ENCODE measurements at places on chromosomes 16 and 17.

GRCh38 chr16:84718-85406 is 6.8 kb downstream of the MPG start:
- no peak for DNase-seq

GRCh38 chr17:77229786-77230435 is 89.1 kb downstream of the SEC14L1 start:
- DNase-seq = no peak

- no peak for DNase-seq
These were observed 132.6 kb upstream of the NOL11 start for GRCh38 chr17:67585077-67585602.

DNA sequence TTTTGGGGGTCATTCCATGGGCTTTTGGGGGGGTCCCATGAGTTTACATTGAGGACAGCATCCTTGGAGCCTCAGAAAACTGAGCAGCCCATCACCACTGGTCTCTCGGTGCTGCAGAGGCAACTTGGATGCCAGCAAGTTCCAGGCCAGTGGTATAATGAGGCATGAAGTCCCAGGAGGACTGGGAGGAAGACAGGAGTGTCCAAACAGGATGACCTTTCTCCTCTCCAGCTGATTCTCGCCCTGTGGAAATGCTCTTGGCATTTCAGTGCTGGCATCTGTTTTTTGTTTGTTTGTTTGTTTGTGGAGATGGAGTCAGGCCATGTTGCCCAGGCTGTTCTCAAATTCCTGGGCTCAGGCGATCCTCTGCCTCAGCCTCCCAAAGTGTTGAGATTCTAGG is 347.6 kb downstream of the SNX29 start:
- DNase-seq = no peak

- DNase-seq = no peak
These were observed 41.3 kb upstream of the MNT start for GRCh38 chr17:2442166-2442565.

- no peak for DNase-seq
These were observed 75.4 kb downstream of the ARHGAP17 start for GRCh38 chr16:24939738-24940137.

DNA sequence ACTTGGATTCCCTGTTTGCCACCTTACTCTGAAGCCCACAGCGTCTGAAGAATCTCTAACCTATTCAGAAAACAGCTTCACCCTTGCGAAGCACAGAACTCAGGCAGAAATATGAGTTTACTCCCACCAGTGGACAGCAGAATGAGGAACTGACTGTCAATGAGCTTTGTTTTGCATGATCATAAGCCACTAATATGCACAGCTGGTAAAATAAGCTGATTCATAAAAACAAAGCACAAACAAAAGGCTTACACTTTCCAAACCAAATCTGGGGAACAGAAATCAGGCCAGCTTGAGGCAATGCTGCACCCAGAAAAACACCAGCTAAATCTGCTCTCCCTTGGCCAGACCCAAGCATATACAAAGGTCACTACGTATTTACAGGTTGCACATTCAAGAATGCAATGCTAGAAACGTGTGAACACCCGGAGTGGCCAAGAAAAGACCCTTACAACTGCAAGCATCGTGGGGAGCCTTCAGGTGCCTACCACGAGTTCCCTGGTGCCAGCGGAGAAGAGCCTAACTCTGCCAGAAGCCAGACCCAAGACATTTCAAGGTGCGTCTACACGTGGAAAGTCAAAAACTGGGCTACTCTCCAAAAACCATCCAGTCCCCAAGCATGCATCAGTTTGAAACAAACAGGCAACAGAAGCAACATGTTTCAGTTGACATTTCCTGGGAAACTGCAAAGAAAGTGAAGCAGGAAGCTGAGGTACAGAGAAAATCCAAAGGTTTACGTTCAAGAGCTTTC is 207.1 kb downstream of the ZFHX3 start:
- DNase-seq = no peak

DNA sequence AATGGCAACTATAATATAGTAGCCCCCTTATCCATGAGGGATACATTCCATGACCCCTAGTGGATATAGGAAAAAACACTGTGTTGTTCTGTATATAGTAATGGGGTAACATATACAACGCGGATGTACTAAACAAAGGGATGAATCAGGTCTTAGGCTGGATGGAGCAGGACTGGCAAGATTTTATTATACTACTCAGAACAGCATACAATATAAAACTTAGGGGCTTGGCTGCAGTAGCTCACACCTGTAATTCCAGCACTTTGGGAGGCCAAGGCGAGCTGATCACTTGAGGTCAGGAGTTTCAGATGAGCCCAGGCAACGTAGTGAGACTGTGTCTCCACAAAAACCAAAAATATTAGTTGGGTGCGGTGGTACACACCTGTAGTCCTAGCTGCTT is 26.8 kb downstream of the VMP1 start:
- no peak for DNase-seq

DNA sequence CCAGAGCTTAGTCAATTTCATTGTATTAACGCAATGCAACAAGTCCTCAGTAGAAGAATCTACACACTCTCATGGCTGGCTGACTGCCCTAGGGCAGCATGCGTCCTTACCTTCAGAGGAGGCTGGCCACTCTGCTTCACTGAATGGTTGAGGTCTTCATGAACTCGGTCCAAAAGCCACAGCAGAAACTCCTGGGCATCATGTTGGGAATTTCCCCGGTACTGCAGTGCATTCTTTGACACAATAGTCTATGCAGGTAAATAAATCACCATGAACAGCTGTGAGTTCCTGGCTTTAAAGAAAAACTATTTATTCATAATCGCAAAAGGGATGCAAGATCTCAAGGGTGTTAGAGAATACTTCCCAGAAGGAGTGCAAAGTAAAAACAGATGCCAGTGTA is 41.3 kb downstream of the USP31 start:
- DNase-seq = no peak

DNA sequence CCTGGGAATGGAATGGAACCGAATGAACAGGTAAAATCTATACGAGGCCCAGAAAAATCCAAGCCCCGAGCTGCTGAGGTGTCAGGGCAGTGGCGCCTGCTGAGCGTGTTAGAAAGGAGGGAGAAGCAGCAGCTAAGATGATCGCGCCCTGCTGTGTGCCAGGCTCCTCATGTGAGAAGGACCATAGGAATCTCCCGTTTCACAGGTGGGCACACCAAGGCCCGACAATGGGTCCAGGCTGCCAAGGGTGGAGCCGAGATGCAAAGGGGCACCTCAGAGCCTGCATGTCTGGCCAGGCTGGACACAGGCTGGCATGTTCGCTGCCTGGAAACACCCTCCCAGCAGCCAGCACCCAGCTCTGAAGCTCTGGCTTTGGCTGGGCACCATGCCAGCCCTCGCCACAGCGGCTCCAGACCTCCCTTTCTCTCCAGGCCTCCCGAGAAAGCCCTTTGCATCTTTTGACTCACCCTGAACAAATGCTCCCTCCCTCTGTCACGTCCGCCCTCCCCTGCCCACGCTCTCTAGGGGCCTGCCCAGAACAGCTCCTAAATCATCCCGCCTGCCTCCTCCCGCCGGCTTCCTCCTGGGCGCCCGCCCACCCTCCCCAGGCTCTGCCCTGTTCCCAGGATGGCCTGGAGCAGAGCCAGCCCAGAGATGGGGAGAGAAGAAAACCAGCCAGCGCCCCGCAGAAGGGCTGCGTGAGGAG is 217.8 kb upstream of the GSE1 start:
- peak; percentile 53 for DNase-seq

DNA sequence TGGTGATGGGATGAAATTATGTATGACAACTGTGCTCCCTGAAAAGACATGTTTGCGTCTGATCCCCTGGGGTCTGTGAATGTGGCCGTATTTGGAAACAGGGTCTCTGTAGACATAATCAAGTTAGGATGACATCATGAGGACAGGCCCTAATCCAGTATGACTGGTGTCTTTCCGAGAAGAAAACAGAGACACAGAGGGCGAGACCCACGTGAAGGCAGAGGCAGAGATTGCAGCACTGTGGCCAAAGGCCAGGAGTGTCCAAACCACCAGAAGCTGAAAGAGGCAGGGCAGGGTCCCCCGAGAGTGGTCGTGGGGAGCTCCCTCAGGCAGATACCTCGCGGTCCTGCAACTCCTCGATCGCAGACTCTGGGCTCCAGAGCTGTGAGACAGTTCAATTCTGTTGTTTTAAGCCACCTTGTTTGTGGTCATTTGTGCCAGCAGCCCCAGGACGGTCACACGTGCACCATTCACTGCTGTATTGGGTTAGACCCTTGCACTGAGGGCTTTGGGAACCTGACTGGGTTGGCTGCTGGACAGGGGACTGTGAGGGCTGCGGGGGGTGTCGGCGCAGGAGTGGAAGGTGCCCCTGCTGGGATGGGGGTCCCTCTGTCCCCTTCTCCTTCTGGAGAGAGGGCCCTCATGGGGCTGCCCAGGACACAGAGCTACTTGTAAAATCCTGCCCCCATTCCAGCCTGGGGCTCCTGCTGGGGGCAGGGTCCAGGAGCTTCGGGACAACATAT is 27.7 kb downstream of the METRNL start:
- no peak for DNase-seq

DNA sequence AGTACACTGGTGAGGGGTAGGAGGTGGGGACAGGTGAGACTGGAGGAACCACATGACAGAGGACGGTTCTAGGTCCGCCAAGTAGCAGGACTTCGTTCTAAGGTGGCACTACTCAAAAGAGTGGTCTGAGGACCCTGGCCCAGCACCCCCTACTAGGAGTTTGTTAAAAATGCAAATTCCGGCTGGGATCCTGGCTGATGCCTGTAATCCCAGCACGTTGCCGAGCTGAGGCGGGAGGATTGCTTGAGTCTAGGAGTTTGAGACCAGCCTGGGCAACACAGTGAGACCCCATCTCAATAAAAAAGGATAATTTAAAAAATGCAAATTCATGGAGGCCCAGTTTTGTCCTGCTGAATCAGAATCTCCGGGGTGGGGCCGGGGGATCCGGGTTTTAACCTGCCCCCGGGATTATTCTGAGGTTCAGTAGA is 59.1 kb downstream of the WSB1 start:
- peak; percentile 54 for DNase-seq

DNA sequence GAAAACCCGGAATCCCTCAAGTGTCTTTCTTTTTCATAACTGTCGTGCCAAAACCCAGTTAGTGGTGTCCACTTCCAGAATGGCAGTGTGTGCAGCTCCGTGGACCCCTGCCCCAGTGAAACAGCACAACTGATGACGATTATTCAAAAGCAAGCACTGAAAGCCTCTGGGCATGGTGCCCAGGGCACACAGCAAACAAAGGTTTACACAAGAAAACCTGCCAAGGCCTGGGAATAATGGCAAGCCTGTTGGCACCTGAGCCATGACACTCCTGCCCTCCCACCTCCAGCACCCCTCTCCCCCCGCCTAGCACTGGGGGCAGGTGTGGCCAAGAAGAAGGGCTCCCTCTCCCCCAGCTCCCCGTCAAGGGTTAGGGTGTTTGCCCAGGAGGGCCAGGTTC is 2.8 kb downstream of the PKMYT1 start:
- DNase-seq = no peak

DNA sequence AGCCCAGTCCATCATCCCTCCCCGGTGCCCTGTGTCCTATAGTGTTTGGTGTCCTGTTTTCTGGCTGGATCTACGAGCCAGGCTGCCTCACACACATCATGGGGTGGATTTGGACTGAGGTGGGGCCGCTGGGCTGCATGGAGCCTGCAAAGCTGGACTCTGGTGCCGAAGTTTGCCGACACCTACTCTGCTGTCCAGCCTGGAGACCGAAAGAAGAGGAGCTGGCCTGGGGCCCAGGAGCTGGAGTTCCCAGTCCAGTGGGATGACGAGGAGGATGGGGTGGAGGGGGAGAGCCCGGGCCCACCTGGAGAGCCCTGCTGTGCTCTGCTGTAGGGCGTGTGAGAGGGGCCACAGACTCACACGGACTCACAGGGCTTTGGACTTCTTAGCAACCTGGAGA is 40.3 kb upstream of the ENPP7 start:
- DNase-seq = no peak

DNA sequence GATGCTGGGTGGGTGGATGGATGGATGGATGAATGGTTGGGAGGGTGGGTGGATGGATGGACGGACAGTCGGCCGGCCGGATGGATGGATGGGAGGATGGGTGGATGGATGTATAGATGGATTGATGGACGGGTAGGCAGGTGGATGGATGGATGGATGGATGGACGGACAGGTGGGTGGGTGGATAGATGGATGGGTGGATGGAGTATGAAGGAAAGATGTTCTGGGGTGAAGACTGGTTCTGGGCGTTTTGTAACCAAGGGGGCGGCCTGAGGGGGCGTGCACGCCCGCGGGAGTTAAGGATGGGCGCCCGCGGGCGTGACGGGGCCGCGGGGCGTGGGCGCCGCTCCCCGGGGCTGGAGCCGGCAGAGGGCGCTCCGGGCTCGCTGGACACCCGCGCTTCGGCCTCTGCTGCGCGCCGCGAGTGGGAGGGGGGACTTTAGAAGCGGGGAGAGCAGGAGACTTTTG is at the start of gene NECAB2:
NECAB2 (plus strand) TSS at position 407 of the 468 bp plus-strand sequence. CDS start 405 bp downstream, outside the sequence.
- peak; percentile 72 for DNase-seq

GRCh38 chr17:57783338-57783742 is 38.2 kb upstream of the CCDC182 start:
- peak; percentile 73 for DNase-seq

DNA sequence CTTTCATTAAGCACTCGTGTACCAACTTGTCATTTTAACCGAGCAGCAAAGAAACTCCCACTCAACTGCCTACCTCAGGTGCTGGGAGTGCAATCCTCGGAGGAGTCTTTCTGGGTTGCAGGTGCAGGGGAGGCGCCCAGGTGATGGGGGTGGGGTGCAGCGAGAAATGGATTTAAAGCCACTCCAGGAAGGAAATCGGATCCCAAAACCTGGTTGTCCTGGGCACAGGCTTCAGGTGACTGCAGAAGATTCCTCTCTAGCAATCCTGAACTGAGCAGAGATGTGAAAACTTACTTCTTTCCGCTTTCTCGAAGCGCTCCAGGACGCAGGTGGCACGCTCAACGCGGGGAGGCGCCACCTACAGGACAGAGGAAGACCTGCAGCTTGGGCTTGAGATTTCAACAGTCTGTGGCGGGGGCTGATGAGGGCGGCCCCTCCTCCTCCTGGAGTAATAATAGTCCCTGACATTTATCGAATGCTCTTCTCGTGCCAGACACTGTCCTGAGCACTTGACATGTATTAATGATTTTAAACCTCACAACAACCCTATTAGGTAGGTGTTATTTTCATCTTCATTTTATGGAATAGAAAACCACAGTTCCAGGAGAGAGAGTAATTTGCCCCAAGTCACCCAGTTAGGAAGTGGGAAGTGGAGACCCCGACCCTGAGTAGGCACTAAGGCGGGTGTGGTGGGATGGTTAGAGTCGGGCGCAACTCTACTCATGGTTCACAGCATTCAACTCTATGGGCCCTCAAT is 27.2 kb upstream of the SKAP1 start:
- DNase-seq = no peak

Data from HuH-7.5 (cell line).